AG04449 (cell line): ENCODE measurements at places on chromosomes 4 and X.
A peak's percentile ranks its signal among the peaks of the same experiment; 100 is the strongest.

GRCh38 chr4:85166318-85166717, 199.8 kb upstream of the WDFY3 start:
- DNase-seq, result no peak

DNA sequence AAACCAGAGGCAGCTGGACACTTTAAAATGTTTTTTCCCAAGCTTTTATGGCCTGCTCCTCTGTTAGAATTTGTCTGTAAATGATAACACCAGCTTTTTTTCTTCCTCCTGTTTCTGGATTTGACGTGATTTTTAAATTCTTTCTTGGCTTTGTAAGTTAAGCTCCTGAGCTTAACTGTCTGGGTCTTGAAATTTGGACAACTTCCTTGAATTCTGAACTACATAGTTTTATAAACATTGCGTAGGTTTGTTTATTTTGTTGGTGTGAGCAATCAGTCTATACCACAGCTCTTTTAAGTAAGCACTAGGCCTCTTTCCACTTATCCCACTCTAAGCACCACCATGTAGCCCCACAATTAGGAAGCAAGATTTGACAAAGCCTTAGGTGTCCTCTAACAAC, 144.4 kb upstream of the GUCY1A1 start:
- DNase-seq, result no peak

DNA sequence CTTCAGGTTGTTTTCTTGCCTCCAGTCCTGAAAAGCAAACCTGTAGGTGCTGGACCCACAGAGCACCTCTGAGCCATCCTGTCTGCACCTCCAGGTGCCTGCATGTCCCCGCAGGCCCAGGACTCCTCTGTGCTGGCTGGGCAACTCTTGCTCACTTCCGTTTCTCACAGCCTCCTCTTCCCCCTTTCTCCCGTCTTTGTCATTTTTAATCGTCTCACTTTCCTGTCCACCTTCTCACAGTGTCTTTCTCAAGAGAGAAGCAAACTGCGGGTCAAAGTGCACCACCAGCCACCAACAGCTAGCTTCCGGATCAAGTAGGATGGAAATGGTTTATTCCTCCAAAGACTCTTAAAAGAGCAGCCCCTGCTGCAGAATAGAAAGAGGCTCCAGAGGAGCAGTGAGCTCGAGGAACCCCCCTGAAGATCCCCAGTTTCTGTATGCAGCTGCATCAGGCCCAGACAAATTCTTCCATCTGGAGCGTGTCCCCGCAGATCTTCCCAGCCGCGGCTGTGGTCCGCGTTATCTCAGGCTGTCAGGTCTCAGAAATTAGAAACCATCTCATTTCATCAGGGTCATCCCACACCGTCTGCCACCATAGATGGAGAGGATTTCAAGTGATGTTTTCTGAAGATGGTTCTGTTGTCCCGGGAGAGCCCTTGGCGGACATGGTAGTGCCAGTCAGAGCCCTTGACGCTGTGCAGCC, 87.7 kb downstream of the FHDC1 start:
- DNase-seq, result no peak

DNA sequence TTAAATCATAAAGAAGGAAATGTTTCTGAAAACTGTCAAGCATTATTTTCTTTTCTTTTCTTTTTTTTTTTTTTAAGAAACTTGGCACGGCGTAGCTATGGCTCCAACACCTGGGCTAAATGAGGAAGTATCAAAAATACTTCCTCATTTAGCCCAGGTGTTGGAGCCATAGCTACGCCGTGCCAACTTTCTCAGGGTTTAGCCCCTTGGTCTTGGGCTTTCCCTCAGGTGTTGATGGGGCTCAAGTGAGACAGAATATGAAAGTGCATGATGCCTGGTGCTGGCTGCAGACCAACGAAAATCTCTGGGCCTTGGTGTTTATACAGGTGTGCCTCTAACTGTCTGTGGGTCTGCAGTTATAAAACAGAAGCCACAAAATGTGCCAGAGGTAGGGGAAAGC, 132.7 kb downstream of the ARHGAP24 start:
- no peak for DNase-seq

- DNase-seq, result no peak
Observed at GRCh38 chrX:130163398-130163797, 2.2 kb downstream of the AIFM1 start.

GRCh38 chr4:161285461-161285860, 878.3 kb downstream of the FSTL5 start:
- DNase-seq, result no peak

GRCh38 chrX:113651306-113651705, 810.7 kb upstream of the AMOT start:
- no peak for DNase-seq

GRCh38 chrX:21926527-21927278, 13.8 kb upstream of the SMS start:
- DNase-seq, result peak; percentile 86

GRCh38 chr4:26724534-26724933, 136.1 kb upstream of the STIM2 start:
- no peak for DNase-seq

- DNase-seq, result no peak
Observed at GRCh38 chrX:54602563-54602962, 72.5 kb downstream of the GNL3L start.

DNA sequence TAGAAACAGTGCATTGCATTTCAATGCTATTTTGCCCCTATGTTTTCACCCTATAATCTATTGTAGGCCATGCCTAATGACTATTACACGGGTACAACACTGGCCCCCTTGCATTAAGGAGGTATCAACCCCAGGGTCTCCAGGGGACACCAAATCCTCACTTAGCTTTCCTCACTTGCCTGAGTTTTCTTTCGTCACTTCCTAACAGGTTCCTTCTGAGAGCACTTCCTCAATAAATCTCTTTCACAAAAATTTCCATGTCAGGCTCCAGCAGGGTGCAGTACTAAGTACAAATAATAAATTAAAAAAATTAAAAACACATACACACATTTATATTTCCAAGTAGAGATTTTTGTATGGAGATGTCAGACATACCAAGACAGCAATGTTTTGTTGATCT, 165.0 kb downstream of the RBM46 start:
- DNase-seq, result no peak

GRCh38 chr4:74189331-74190043, 31.6 kb downstream of the MTHFD2L start:
- no peak for DNase-seq

- no peak for DNase-seq
Observed at GRCh38 chr4:155735496-155735895, 23.3 kb upstream of the GUCY1B1 start.

GRCh38 chr4:105236202-105236915, 89.7 kb downstream of the TET2 start:
- no peak for DNase-seq

DNA sequence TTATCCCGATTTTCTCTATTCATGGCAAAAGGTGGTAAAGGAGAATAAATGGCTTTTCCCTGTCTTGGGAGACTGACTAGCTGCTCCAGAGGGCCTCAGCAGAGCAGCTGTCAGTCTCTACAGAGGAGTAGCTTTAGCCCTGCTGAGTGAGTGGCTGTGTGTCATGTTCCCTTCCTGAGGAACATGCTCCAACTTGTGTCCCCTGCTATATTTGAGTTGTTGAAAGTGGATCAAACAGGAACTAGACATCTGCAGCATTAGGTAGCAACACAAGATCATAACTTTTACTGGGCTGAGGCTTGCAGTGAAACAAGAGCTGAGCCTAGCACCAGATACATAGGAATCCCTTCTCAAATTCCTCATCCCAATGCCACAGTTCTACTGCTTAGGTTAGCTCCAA, 26.7 kb upstream of the PLAC1 start:
- no peak for DNase-seq

GRCh38 chrX:31260351-31260750, 188.5 kb upstream of the FTHL17 start:
- no peak for DNase-seq

GRCh38 chr4:150116506-150116905, 38.3 kb downstream of the DCLK2 start:
- no peak for DNase-seq

- DNase-seq, result peak; percentile 64
Observed at GRCh38 chr4:123361195-123361861, 35.3 kb upstream of the SPRY1 start.

DNA sequence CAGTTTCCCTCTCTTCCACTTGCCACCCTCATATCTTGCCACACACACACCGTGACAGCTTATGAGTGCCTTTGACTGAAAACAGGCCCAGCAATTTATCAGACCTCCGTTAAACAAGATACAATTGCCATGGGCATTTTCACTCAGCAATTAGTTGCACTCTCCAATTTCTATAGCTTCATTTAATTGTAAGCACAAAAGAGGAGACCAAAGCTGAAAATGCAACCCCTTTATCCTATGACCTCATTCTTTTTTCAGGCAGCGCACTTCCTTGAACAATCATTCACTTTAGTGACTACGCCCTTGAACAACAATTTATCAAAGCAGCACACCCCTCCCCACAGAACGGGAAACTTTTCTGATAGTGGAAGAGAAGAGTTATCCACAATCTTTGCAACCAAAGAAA, 4.1 kb downstream of the POF1B start:
- no peak for DNase-seq

DNA sequence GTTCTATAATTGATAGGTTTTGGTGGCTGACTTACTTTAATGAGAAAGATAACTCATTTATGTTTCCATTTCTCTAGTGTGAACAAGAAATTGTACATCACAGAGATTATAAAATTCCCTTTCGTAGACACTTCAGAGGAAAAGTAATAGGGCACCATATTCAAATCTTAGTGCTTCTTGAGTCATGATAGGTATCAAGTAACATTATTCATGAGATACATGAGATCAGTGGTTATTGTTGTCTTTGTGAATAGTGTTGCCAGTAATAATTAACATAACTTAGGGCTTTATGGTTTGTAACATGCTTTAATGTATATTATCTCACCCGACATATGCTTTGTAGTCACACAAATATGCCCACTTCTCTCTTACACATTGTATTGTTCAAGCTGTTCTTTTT, 73.7 kb upstream of the IL15 start:
- no peak for DNase-seq

DNA sequence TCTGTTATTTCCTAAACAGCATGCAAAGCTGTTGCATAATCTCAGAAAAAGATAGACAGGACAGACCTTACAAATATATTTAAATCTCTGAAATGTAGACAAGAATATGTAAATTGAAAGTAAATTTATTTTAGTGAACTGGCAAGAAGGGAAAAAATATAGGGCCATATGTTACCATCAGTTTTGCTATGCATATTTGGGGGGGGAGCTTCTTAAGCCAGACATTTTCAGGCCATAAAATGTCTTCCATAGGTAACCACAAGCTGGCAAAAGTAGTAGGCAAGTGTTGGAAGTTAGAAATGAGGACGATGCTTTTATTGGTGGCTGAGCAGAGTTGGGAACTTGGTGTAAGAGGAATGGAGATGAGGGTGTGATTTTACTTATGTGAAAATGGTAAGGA, 272.0 kb upstream of the CXXC4 start:
- DNase-seq, result no peak

- no peak for DNase-seq
Observed at GRCh38 chr4:38949411-38950051, 81.9 kb downstream of the FAM114A1 start.

- DNase-seq, result no peak
Observed at GRCh38 chr4:5689065-5689464, 19.3 kb downstream of the EVC2 start.

DNA sequence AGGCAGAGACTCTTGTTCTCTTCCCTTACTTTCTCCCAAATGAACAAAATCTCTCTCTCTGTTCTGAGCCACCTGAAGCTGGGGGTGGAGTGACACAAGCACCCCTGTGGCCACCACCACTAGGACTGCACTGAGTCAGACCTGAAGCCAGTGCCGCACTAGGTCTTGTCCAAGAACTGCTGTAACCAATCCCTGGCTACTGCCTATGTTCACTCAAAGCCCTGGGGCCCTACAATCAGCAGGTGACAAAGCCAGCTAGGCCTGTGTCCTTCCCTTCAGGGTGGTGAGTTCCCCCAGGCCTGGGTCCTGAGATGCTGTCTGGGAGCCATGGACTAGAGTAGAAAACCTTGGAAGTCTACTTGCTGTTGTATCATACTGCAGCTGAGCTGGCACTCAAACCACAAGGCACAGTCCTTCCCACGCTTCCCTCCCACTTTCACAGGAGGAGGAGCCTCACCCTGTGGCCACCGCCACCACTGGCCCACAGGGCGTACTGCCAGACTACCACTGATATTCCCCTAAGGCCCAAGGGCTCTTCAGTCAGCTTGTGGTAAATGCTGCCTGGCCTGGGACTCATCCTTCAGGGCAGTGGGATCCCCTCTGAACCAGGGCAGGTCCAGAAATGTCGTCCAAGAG, 119.1 kb downstream of the RTL9 start:
- no peak for DNase-seq

DNA sequence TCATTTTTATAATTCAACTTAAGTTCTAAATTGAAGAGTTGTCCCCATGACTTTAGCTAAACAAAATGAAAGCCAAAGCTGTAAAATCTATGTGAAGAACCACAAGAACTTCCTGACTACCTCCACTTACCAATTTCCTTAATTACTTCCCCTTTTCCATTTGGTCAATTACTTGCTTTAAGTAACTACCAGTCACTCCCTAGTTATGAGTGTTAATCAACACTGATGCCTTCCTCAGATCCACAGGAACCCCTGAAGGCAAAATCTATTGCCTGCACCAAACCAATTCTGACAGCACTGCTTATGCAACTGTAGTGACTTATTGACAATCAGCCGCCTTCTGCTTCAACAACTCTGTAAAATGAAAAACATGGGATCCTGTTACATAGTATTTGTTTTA, 10.5 kb downstream of the RBMX start:
- no peak for DNase-seq

GRCh38 chrX:53280331-53281320, 758 bp downstream of the IQSEC2 start:
- no peak for DNase-seq

DNA sequence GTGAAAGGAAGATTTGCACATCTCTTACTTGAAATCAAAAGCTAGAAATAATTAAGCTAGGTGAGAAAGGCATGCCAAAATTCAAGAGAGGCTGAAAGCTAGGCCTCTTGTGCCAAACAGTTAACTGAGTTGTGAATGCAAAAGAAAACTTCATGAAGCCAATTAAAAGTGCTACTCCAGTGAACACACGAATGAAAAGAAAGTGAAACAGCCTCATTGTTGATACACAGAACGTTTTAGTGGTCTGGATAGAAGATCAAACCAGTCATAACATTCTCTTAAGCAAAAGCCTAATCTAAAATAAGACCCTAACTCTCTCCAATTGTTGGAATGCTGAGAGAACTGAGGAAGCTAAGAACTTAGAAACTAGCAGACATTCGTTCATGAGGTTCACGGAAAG, 122.3 kb downstream of the UNC5C start:
- no peak for DNase-seq

GRCh38 chr4:109803924-109804571, 2.2 kb upstream of the CFI start:
- no peak for DNase-seq
